T-helper 1 cell (primary cell): ENCODE measurements at places on chromosomes 7 and 10.
A peak's percentile ranks its signal among the peaks of the same experiment; 100 is the strongest.

- no peak for DNase-seq
Measured at GRCh38 chr7:86949052-86949778, 110.2 kb downstream of the ELAPOR2 start.

DNA sequence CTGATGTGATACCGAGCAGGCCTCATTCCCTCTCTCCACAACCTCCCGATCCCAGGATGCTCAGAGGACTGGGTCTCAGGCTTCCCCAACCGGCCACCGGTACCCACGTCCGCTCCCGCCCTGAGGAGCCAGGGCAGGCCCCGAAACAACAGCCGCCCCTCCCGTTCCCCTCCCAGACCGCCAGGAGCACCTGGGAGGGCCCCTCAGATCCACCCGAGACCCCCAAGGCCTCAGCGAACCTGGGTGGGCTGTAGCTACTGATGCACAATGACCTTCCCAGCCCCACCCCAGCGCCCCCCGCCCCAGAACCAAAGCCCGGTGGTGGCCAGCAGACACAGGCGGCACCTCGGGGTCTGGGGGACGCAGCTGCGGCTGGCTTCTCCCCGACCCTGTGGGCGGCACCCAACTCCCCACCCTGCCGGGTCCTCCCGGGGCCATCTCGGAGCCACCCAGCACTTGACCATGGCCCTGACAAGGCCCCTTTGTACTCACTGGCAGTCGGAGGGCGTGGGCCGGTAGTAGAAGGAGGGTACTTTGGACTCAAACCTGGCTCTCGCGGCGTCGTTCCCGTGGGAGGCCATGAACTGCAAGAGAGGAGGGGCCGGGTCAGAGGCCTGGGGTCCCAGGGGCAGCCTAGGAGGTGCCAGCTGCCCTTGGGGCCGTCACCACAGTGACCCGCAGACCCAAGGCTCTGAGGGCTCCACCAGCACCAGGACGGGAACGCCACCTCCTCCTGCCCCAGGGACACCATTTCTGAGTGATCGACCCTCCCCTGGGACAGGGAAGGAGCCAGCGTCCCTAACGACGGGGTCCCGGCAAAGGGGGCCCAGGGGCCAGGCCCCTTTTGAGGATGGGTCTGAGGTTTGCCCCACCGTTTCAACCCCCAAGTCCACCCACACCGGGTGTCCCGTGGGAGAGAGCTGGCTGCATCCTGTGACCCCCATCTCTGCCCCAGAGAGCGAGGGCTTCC lies 28.1 kb downstream of the ADAP1 start:
- peak; percentile 11 for DNase-seq

DNA sequence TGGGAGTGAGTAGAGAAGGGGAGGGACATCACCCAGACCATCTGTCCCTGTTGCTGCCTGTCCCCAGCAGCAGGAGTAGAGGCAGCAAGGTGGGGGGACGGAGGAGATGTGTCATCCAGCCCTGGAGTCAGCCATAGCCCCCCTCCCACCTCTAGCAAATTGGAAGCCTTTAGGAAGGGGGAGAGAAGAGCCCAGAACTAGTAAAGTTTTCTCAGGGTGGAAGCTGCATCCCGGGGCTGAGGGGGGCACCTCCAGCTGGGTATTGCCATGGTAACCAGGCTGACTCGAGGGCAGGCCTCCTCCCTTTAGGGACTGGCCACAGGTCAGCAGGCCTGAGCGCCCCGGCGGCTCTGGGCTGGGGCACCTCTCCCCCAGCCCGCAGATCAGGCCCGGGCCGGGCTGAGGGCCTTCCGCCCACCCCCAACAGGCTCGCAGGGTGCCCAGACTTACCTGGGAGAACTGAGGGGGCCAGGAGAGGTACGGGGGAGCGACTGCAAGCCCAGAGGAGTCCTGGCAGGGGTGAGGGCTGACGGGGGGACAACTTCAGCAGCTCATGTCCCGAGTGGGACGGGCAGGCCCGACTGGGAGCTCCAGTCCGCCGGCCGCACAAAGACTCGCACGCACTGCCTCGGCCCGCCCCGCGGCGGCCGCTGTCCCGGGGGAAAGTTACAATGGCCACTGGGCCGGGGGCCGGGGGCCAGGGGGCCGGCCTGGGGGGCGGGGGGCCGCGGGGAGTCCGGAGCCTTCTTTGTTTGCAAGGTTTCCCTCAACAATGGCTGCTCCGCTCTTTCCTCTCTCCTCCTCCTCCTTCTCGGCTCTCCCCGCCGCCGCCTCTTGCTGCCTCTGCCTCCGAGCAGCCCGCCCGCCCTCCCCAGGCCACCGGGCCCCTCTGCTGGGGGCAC lies 6.0 kb downstream of the LDB1 start:
- no peak for DNase-seq

GRCh38 chr10:48383393-48383792 lies 76.9 kb downstream of the MAPK8 start:
- DNase-seq: no peak

DNA sequence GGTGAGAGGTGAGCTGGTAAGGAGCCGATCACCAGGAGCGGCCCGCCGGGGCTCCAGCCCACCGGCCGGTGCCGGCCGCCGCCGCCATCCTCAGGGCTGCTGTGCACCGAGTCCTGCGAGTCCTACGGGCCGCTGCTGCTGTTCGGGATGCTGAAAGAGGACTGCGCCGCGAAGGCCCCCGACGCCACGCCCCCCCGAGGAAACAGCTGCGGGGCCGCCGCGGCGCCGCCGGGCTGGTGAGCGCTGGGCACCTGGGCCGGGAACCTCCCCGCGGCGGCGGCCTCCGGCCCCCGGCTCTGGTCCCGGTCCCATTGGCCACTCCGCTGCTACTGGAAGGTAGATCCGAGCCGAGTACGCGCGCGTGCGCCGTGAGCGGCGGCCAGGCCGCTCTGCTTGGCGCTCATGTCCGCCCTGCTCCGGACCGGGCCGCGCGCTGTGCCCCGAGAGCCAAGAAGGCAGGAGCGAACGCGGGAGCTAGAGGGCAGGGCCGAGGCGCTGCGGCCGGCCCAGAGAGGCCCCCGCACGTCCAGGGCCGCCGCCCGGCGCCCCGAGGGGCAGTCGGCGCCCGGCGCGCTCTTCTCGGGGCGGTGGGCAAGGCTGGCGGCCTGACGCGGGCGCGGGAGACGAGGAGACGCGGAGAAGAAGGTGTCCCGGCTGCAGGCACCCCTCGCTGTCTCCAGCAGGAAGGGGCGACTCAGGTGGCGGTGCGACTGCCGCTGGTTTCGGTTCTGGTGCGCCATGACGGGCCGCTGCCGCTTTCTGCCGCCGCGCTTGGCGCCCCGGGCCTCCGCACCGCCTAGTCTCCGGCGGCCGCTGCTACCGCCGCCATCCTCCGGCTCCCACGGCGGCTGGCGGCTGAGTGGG lies 121.3 kb upstream of the WIPF3 start:
- no peak for DNase-seq

DNA sequence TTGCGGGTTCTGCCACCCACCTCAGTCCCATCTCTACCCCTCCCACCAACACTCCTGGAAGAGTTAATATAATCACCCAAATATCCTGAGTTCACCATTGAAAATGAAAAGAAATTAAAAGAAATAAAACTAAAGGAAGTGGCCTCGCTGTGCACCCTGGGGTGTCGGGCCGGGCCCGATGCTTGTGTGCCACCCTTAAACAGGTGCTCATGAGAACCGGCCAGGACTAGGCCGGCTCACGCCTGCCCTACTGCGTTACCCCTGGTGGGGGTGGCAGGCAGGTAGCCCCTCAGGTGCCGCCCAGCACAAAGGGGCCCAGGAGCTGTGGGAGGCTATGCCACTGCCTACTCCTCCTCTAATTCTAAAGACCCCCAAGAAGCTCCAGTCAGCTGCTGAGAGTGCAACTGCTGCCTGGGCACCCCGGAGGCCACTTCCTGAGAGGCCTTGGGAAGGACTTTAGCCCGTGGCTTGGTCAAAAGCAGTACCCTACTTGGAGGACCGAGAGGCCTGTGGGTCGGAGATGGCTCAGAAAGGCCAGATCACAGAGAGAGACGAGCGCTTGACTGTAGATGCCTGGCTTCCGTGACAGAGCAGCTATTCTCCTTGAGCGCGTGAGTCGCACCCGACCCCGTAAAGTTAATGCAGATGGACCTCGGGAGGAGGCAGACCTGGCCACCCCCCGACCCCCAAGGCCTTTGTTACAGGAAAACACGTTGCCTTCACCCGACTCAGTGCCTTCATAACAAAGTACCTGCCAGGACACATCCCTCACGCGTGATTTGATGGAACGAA lies 51.0 kb upstream of the PPP2R2D start:
- DNase-seq: no peak

- DNase-seq: no peak
Measured at GRCh38 chr7:33428415-33428814, 299.1 kb downstream of the BBS9 start.

DNA sequence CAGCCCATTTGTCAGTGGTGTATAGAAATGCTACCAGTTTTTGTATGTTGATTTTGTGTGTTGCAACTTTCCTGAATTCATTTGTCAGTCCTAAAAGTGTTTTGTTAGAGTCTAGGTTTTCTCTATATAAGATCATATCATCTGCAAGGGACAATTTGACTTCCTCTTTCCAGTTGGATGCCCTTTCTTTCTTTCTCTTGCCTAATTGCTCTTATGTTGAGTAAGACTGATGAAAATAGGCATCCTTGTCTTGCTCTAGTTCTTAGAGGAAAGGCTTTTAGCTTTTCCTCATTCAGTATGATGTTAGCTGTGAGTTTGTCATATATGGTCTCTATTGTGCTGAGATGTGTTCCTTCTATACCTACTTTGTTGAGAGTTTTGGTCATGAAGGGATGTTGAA lies 161.7 kb upstream of the TPK1 start:
- no peak for DNase-seq

GRCh38 chr10:15491856-15492642 lies 121.0 kb upstream of the FAM171A1 start:
- no peak for DNase-seq

DNA sequence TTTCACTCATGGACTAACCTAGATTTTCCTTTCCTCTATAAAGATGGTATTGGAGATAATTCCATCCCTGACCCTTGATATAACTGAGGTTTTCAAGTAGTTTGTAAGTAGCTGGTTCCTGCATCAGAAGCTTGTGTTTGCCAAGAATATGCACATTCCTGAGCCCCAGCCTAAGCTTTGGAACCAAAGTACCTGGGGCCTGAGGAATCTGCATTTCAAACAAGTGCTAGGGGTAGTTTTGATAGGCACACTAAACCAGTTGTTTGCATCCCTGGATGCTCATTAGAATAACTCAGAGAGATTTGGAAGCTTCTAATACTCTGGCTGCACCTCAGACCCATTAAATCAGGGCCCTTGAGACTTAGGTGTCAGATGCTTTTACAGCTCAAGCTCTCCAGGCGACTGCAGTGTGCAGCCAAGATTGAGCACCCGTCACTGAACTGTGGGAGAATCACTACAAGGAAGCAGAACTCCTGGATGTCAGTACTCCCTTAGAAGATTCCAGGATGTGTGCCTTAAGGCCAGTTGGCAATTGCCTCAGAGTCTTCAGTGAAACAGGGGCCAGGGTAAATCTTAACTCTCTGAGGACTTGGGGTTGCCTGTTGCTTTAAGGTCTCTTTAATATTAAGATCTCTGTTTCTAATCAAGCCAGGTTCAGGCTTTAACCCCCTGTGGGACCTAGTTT lies 565.0 kb downstream of the REEP3 start:
- DNase-seq: no peak

GRCh38 chr7:134919240-134919641 lies 67.1 kb upstream of the AGBL3 start:
- DNase-seq: no peak

DNA sequence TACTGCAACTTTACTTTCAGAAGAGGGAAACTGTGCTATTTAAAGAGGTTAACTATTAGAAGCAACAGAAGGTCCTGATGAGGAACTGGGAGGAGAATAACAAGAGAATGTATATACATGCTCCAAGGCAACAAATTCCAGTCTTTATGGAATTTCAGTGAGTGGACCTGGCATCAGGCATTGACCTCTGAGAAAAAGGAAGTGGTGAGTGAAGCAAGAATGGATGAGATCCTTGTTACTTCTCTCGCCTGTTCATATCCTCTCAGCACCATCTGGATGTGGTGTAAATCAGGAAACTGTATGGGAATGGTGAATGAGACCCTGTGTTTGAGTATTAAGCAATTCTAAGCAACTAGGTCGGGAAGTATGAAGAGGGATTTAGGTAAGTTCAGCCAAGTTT lies 30.3 kb upstream of the KBTBD2 start:
- DNase-seq: no peak

DNA sequence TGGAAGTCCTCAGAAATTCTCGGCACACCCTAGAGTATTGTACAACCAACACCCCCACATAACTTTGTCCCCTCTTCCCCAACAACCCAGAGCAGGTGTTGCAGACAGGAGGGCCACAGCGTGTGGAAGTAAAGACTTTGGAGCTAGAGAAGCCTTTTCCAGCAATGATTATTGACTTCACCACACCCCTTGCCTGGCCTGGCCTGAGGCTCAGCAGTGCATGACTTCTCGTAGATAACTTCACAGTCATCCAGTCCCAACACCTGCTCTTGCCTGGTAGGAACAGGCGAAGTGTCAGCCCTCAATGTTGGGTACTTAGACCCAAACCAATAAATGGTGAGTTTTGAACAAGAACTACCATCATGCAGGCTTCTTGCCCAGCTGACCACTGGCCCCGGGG lies 36.7 kb downstream of the GOT1 start:
- DNase-seq: no peak

DNA sequence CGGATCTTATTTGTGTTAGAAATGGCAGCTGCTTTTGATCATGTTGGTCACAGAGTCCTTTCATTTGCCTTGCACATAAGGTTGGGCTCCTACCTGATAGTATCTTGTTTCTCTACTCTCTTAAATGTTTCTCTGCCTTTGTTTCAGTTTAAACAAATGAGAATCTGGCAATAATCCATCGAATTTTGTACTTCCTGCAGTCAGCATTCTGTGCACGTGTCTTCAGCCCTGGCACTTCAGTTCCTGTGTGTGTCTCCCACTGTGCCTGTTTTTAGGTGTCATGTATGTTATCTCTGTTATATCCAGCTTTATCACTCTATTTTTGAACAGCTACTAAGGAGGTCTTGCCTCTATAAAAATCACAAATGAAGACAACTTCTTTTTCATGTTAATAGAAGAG lies 28.4 kb upstream of the PTER start:
- no peak for DNase-seq

DNA sequence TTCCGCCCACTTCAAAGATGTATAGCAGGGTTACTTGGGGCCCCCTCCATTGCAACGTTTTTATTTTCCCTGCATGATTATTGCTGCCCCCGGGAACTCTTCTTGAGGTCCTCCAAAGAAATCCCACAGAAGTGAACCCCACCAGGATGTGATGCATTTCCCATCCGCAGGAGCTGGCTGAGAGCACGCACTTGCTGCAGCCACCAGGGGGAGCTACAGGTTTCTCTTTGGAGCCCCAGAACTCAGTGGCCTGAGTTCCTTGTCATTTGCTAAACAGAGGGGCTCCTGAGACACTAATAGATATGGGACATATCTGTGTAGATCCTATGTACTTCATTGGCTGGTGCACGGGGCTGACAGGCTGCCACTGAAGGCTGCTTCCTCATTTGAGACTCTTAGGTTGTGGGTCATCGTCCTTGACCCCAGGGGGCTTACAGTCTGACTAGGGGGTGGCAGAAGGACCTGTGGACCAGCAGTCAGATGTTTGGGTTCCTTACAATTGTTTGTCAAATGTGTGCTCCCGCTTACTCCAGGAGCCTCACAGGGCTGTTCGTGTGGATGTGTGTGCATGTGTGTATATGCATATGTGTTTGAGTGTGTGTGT lies 52.3 kb upstream of the ENO4 start:
- DNase-seq: peak; percentile 36
